ENCODE measurements at places on chromosomes 16 and 17.
A peak's percentile ranks its signal among the peaks of the same experiment; 100 is the strongest.

GRCh38 chr17:70520447-70520846 is 351.1 kb downstream of the KCNJ2 start:
- DNase-seq: no peak

DNA sequence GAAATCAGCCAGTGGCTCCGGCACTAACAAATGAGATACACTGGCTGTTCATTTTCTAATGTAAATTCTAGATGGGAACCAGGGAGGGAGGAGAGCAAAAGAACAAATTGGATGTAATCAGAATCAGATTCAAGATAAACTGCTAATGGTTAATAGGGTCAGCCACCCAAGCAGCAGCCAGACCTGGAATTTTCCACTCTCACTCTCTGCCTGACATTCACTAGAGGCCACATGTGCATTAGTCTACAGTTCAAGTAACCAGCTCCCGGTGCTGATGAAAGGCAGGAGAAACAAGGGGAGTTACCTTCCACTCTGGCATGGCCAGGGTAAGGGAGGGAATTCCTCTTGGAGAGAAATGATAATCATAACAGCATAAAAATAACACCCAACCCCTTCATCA is 597.7 kb downstream of the TOX3 start:
- no peak for DNase-seq

DNA sequence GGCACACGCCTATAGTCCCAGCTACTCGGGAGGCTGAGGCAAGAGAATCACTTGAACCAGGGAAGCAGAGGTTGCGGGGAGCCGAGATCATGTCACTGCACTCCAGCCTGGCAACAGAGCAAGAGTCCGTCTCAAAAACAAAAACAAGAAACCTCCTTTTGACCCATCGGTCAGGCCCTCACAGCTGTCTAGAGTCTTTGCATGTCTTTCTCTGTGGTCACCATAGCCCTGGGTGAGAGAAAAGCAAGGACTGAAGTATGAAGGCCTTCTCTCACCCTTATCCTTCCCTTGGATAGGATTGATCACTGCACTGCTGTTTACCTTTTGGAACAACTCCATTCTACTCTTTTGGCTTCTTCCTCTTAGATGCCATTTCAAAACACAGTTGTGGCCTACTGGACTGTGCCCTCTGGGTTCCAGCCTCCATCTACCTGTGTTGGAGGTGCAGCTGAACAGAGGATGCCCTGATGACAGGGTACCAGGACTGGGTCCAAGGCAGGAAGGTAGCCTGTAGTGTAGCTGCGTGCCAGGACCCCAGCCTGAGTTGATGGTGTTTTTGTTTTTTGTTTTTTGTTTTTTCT is 37.1 kb downstream of the LDHD start:
- no peak for DNase-seq

DNA sequence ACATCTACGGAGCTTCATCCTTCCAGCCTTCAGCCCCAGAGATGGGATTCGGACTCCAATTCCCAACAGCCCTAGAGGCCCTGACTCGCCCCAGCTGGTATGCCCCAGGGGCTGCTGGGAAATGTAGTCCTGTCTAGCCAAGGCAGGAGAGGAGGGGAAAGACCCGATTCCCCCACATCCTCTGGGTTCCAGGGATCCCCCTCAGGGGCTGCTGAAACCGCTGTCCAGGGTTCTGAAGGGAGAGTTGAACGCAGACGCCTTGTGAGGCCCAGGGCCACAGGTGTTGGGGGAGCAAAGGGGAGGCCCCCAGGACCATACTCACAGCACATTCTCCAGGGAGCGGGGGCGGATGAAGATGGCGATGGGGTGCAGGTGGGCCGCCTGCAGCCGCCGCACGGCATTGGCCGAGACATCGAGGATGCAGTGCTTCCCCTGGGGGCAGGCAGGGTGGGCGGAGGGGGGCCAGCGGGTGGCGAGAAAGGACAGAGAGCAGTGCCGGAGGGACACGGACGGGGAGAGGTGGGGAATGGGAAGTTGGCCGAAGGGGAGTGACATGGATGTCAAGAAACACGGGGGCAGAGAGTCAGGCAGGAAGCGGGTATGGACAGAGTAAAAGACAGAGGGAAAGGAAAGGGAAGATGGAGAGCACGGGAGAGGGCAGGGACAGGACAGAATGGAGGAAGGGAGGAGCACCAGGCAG is 12.6 kb upstream of the ASGR1 start:
- no peak for DNase-seq

GRCh38 chr16:47887496-47887895 is 268.3 kb downstream of the ABCC12 start:
- DNase-seq: no peak

DNA sequence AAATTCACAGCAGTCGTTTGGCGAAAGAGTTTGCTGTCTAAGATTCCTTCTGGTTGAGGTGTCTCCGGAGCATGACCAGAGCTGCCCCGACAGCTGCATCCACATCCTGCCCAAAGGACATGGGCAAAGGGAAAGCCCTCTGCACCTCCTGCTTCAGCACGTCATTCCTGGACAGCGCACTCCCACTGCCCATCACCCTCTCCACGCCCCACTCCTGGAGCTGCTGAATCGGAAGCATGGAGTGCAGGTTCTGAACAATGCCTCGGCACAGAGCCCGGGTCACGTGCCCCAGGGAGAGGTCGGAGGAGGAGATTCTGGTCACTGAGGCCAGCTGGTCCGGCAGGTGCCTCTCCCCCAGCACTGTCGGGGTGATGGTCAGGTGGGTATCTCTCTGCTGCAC is 1.3 kb upstream of the TRPV1 start:
- DNase-seq: no peak

GRCh38 chr16:15854906-15855703 is 1.7 kb downstream of the MYH11 start:
- DNase-seq: no peak

GRCh38 chr17:11598274-11599221 is at the start of gene DNAH9:
Gene DNAH9, plus strand, starts transcription at chr17:11598470. Its CDS starts 29 bp downstream, at chr17:11598499.
- no peak for DNase-seq

GRCh38 chr17:71964559-71964958 is 156.3 kb upstream of the SOX9 start:
- DNase-seq: no peak

DNA sequence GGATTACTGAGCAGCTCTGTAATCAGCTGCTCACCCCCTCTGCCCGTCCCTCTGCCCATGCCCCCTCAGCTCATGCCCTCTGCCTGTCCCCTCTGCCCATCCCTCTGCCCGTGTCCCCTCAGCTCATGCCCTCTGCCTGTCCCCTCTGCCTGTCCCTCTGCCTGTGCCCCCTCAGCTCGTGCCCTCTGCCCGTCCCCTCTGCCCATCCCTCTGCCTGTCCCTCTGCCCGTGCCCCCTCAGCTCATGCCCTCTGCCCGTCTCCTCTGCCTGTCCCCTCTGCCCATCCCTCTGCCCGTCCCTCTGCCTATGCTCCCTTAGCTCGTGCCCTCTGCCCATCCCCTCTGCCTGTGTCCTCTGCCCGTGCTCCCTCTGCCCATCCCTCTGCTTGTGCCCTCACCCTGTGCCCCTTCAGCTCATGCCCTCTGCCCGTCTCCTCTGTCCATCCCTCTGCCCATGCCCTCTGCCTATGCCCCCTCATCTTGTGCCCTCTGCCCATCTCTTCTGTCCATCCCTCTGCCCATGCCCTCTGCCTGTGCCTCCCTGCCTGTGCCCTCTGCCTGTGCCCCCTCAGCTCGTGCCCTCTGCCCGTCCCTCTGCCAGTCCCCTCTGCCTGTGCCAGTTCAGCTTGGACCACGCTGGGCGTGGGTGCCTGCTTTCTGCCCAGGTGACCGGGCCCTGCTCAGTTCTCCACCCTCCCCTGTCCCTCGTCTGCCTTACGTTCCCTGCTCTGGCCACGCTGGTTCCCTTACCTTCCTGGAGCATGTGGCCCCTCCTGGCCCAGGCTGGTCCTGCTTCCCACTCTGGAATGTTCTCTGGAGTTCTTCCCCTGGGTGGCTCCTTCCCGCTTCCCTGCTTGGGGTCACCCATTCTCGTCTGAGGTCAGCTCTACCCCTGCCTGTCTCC is 97.6 kb downstream of the NPIPB11 start:
- no peak for DNase-seq

- no peak for DNase-seq
These were observed 7.4 kb downstream of the CBFB start for GRCh38 chr16:67036323-67036741.

GRCh38 chr17:81160306-81160705 is 5.0 kb upstream of the PVALEF start:
- DNase-seq: peak; percentile 45

GRCh38 chr16:57658130-57658877 is 9.8 kb upstream of the ADGRG3 start:
- DNase-seq: no peak

- no peak for DNase-seq
These were observed 156.0 kb downstream of the GSG1L start for GRCh38 chr16:27907457-27907972.

DNA sequence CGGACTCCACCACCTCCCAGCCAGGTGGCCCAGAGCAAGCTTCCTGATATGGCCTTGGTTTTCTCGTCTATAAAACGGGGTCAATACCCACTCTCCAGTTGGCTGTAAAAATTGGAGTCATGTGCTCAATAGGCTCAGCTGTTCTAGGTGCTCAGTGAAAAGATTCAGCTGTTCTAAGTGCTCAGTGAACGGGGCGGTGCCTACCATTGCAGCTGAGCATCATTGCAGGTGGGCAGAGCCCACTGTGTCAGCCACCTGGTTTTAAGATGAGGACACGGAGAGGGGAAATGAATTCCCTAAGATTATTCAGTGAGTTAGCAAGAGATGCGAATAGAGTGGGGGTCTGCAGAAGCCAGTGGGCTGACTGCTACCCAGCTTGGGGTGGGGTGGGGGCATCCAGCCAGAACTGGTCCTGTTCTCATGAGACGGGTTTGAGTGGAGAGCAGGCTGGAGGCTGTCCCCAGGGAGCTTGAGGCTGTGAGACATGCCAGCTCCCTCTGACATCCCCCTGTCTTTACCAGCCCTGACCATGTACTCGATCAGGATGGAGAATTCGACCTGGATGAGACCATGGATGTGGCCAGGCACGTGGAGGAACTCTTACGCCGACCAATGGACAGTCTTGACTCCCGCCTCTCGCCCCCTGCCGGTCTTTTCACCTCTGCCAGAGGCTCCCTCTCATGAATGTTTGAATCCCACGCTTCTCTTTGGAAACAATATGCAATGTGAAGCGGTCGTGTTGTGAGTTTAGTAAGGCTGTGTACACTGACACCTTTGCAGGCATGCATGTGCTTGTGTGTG is 21.9 kb downstream of the STAT5A start:
- DNase-seq: no peak

GRCh38 chr16:89855986-89856385 is 17.4 kb upstream of the TCF25 start:
- no peak for DNase-seq

DNA sequence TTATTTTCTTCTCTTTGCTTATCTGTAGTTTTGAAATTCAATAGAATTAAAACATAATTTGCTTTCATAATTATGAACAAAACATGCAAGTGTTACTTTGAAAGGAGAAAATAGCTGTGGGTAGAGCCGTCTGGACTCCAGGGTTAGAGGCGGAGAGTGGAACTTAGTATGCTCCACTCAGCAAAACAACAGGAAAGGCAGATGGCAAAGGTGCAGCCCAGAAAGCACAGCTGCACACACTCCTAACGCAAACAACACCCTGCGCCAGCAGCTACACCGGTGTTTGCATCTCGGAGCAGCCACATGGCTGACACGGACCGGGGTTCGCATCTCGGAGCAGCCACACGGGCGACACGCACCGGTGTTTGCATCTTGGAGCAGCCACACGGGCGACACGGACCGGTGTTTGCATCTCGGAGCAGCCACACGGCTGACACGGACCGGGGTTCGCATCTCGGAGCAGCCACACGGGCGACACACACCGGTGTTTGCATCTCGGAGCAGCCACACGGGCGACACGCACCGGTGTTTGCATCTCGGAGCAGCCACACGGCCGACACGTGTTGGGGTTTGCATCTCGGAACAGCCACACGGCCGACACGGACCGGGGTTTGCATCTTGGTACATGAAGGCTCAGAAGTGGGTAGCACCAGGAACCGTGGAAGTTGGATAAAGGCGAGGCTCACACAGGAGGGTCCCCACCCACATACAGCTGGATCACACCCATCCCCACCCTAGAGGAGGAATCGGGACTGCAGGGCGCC is 12.2 kb upstream of the CAPN15 start:
- no peak for DNase-seq
